Activated CD4-positive, alpha-beta T cell treated with anti-CD3 and anti-CD28 coated beads, Interleukin-2, amount 10 ng/mL, durations not matched to agents 24 days and 14 days (primary cell): ENCODE measurements at places on chromosomes 6 and 20. TPM values are rescaled to one million over a fixed set of nuclear protein-coding genes. Genes with fewer than 3 reads are reported as not detected.

DNA sequence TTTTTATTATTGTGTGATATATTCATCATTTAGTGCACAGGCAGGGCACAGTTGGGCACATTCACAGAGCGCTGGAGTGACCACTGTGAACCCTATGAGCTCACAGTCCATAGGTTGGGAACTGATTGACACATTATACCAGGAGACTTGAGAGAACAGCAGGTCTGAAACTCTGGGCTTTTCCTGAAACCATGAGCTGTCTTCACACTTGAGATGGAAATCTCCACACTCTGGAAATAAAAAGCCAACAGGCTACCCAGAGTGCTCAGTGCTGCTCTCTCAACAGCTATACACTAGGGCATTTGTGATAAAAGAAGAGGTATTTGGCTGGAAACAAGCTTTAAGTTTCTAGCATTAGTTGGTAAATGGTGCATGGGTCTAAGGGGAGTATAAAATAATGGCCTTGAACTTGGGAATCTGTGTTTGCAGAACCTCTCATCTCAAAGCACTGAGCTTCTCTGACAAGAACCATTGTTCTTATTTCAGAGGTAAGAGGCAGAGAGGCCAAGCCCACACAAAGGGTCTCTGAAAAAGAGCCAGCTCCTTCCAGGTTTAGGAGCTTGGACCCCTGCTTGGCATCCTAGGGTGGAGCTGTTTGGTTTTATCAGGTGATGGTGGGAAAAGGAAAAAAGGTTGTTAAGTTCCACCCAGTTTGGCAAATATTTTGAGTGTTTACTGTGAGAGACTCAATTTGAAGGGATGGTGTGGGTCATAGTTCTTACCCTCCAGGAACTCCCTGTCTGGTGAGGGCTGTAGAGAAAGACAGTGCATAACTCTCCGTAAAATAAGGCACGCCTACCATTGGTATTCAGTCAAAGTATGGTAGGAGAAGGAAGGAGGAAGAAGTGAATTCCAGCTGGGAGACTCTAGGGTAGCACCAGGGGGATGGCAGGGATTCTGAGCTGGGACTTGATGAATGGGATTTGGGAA is 14.5 kb downstream of the CHMP4B start:
- H3K27ac ChIP-seq, result no peak overlapping the region
- no peaks in the 10 kb centered on the region for H3K27me3 ChIP-seq
- DNase-seq, result no peak
- peaks cover 43% of the 10 kb centered on the region for H3K4me1 ChIP-seq

Gene RCAN2
- total RNA-seq, result 0.07 and 0.21 TPM in 2 replicates

- no peak overlapping the region for H3K4me3 ChIP-seq
- H3K4me1 ChIP-seq, result no peaks in the 10 kb centered on the region
- no peak overlapping the region for H3K27ac ChIP-seq
- H3K36me3 ChIP-seq, result no peaks in the 10 kb centered on the region
- peaks cover 4% of the 10 kb centered on the region for H3K27me3 ChIP-seq
Observed at GRCh38 chr20:57760698-57761412, 51.0 kb upstream of the PMEPA1 start.

- no peak overlapping the region for H3K4me3 ChIP-seq
- H3K27ac ChIP-seq, result no peak overlapping the region
- no peaks in the 10 kb centered on the region for H3K27me3 ChIP-seq
- no peaks in the 10 kb centered on the region for H3K36me3 ChIP-seq
Observed at GRCh38 chr6:121040831-121041230, 293.4 kb downstream of the TBC1D32 start.

Gene HEY2
- total RNA-seq, result not detected in 2 replicates

GRCh38 chr6:4649728-4650127 is 126.5 kb upstream of the CDYL start:
- H3K27me3 ChIP-seq, result peaks cover 22% of the 10 kb centered on the region
- peaks cover 6% of the 10 kb centered on the region for H3K4me1 ChIP-seq
- no peaks in the 10 kb centered on the region for H3K36me3 ChIP-seq
- no peak overlapping the region for H3K27ac ChIP-seq

DNA sequence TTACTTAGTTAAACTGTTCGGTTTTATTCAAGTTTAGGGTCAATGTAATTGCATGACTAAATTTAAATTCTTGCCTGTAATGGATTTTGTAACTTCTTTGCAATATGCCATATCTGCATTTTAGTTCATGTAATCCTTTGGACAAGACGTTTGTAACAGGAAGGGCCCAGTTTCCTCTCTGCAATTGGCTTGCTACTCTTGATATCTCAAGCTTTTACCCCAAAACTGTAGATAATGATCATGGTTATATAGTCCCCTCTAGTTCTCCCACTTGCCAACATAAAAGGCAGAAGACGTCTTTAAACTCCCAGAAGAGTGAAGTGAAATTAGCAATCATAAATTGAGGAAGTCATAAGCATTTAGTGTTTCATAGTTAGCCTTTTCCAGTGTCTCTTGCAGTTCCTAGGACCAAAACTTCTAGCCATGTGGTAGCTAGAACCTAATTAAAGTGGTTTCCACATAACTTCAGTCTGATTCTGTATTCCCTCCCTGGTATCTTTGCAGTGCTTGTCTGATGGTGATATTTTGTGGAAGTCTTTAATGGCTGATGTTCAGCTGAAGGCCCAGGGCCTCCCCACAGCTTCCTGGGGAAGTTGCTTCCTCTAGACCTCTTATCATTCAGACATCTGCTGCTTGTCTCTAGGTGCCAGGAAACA is 117.8 kb upstream of the SUPT3H start:
- H3K27me3 ChIP-seq, result no peaks in the 10 kb centered on the region
- peak overlapping the region; percentile 25 for H3K27ac ChIP-seq
- peaks cover 44% of the 10 kb centered on the region for H3K36me3 ChIP-seq
- H3K4me3 ChIP-seq, result peak overlapping the region; percentile 26

GRCh38 chr20:48891235-48892048 is 30.1 kb upstream of the ARFGEF2 start:
- peaks cover 25% of the 10 kb centered on the region for H3K27me3 ChIP-seq
- no peak overlapping the region for H3K4me3 ChIP-seq
- no peaks in the 10 kb centered on the region for H3K4me1 ChIP-seq
- no peak overlapping the region for H3K27ac ChIP-seq
- no peaks in the 10 kb centered on the region for H3K36me3 ChIP-seq

Gene CCNC
- 49.6 and 56.0 TPM in 2 replicates for total RNA-seq

DNA sequence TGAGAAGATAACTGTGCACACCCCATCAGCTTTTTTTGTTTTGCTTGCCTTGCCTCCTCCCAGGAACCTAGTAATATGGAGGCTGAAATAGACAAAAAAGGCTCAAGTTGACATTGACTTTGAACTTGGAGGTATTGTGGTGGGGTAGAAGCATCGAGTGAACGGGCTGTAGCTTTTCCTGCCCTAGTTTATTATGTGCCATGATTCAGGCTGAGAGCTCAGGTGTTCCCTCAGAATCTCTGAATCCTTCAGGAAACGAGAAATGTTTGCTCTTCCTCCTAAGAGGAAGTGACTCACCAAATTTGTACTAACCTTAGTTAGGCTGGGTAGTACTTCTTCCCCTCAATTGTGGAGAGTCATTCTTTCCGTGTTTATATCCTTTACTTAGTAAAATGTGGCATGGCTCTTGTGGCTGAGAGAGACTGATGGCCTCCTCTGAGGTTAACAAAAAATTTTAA is 98.8 kb downstream of the SASH1 start:
- H3K36me3 ChIP-seq, result no peaks in the 10 kb centered on the region
- peaks cover 23% of the 10 kb centered on the region for H3K27me3 ChIP-seq
- H3K4me3 ChIP-seq, result no peak overlapping the region
- peak overlapping the region; percentile 27 for H3K27ac ChIP-seq
- peaks cover 10% of the 10 kb centered on the region for H3K4me1 ChIP-seq
- peak; percentile 58 for DNase-seq

GRCh38 chr6:11968241-11968806 is 43.8 kb upstream of the HIVEP1 start:
- H3K36me3 ChIP-seq, result no peaks in the 10 kb centered on the region
- H3K4me3 ChIP-seq, result no peak overlapping the region
- H3K4me1 ChIP-seq, result peaks cover 2% of the 10 kb centered on the region

DNA sequence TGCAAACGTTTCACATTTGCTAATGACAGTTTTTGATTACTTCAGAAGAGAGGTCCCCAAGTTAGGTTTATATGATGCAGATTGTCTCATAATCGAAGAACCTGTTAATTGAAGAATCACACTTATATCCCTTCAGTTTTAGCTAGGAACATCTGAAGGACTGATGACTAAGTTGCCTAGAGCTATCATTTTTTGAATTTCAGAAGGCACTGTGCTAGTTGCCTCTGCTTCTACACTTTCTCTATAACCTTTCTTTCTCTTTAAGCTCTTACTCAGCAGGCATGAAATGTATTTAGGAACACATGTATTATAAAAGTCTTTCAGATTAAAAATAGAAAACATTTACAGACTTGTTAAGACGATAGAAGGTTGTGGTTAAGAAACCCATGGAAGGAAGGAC is 14.4 kb upstream of the GJE1 start:
- H3K27me3 ChIP-seq, result peaks cover 10% of the 10 kb centered on the region
- H3K27ac ChIP-seq, result no peak overlapping the region
- H3K36me3 ChIP-seq, result no peaks in the 10 kb centered on the region
- DNase-seq, result no peak
- H3K4me1 ChIP-seq, result no peaks in the 10 kb centered on the region
- H3K4me3 ChIP-seq, result no peak overlapping the region

Gene SRSF12
- 0.05 TPM in 1 of 2 replicates, not detected in the other for total RNA-seq

Gene PHACTR2
- total RNA-seq, result 47.7 and 53.8 TPM in 2 replicates

GRCh38 chr20:15395457-15395856 is 1058.0 kb upstream of the FLRT3 start:
- H3K4me1 ChIP-seq, result no peaks in the 10 kb centered on the region
- DNase-seq, result no peak
- H3K27me3 ChIP-seq, result no peaks in the 10 kb centered on the region
- H3K27ac ChIP-seq, result no peak overlapping the region
- H3K36me3 ChIP-seq, result no peaks in the 10 kb centered on the region

GRCh38 chr20:10404023-10404628 is 29.9 kb downstream of the MKKS start:
- peaks cover 9% of the 10 kb centered on the region for H3K4me1 ChIP-seq
- peaks cover 8% of the 10 kb centered on the region for H3K36me3 ChIP-seq
- no peaks in the 10 kb centered on the region for H3K27me3 ChIP-seq
- H3K4me3 ChIP-seq, result no peak overlapping the region
- H3K27ac ChIP-seq, result no peak overlapping the region

- peaks cover 30% of the 10 kb centered on the region for H3K4me1 ChIP-seq
- H3K4me3 ChIP-seq, result no peak overlapping the region
- no peak overlapping the region for H3K27ac ChIP-seq
- H3K27me3 ChIP-seq, result no peaks in the 10 kb centered on the region
- peaks cover 3% of the 10 kb centered on the region for H3K36me3 ChIP-seq
- DNase-seq, result no peak
Observed at GRCh38 chr6:127956260-127956888, 55.5 kb upstream of the THEMIS start.

Gene HTR1E
- total RNA-seq, result not detected in 2 replicates

DNA sequence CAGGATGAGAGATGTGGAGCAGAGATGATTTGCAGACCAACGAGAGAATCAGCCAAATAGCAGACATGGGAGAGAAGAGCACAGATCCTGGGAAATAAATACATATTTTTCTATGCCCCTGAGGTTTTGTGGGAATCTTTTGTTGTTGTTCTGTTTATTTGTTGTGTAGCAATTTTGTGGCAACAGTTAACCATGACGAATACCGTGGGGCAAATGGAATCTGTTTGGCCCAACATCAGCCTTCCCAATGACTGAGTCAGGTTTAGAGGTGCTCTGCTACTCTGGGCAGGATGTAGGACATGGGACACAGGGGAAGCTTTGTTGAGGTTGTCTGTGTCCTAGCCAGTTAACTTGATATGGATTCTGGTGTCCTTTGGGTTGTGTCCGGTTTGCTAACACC is 7.9 kb upstream of the SLC2A10 start:
- H3K36me3 ChIP-seq, result no peaks in the 10 kb centered on the region
- no peak for DNase-seq
- H3K4me1 ChIP-seq, result no peaks in the 10 kb centered on the region
- peaks cover 26% of the 10 kb centered on the region for H3K27me3 ChIP-seq
- no peak overlapping the region for H3K27ac ChIP-seq

DNA sequence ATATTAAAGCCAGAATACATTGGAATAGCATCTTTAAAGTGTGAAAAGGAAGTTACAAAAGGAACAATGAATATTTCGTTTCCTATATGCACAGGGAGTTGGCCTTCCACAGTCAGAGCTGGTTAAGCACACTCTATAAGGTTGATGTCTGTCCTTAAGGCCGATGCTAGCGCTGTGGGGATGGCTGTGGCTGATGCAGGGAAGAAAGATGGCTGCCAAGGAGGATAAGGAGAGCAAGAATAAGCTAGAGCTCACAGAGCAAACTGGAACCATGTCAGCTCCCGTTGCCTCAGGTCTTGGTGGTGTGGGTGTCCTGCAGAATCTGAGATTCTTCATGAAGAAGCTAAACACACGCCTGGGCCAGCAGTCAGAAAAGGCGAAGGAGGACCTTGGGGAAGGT is 20.8 kb upstream of the STX11 start:
- peaks cover 3% of the 10 kb centered on the region for H3K27me3 ChIP-seq
- peak overlapping the region; percentile 40 for H3K27ac ChIP-seq
- H3K4me3 ChIP-seq, result no peak overlapping the region
- peaks cover 19% of the 10 kb centered on the region for H3K4me1 ChIP-seq
- peak; percentile 37 for DNase-seq
- no peaks in the 10 kb centered on the region for H3K36me3 ChIP-seq

Gene CCDC170
- not detected in 2 replicates for total RNA-seq

Gene IL20RA
- total RNA-seq, result not detected in 2 replicates

DNA sequence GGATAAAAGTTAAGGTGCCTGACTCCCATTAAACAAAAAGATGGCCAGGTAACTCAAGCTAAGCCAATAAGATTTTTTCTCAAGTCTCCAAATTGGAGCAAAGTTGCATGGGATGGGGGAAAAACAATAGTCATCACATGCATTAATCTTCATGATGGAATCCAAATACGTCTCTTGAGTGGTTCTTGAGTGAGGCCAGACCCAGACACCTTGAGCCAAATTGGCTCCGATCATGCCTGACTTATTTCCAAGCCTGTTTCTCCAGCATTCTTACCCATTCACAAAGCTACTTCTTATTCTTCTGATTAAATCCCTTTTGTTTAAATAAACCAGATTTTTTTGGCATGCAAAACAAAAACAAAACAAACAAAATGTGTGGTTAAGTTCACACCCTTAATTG is 420.3 kb upstream of the NRSN1 start:
- no peak overlapping the region for H3K27ac ChIP-seq
- H3K4me3 ChIP-seq, result no peak overlapping the region
- H3K27me3 ChIP-seq, result no peaks in the 10 kb centered on the region
- DNase-seq, result no peak
- no peaks in the 10 kb centered on the region for H3K36me3 ChIP-seq

Gene BEND6
- not detected in 2 replicates for total RNA-seq

Gene TINAG
- not detected in 2 replicates for total RNA-seq

GRCh38 chr20:6954219-6954618 is 186.7 kb downstream of the BMP2 start:
- H3K4me3 ChIP-seq, result no peak overlapping the region
- no peak overlapping the region for H3K27ac ChIP-seq
- no peaks in the 10 kb centered on the region for H3K4me1 ChIP-seq
- no peaks in the 10 kb centered on the region for H3K27me3 ChIP-seq
- no peaks in the 10 kb centered on the region for H3K36me3 ChIP-seq
- no peak for DNase-seq
